ENCODE measurements at places on chromosomes 6 and 20.
A peak's percentile ranks its signal among the peaks of the same experiment; 100 is the strongest.

DNA sequence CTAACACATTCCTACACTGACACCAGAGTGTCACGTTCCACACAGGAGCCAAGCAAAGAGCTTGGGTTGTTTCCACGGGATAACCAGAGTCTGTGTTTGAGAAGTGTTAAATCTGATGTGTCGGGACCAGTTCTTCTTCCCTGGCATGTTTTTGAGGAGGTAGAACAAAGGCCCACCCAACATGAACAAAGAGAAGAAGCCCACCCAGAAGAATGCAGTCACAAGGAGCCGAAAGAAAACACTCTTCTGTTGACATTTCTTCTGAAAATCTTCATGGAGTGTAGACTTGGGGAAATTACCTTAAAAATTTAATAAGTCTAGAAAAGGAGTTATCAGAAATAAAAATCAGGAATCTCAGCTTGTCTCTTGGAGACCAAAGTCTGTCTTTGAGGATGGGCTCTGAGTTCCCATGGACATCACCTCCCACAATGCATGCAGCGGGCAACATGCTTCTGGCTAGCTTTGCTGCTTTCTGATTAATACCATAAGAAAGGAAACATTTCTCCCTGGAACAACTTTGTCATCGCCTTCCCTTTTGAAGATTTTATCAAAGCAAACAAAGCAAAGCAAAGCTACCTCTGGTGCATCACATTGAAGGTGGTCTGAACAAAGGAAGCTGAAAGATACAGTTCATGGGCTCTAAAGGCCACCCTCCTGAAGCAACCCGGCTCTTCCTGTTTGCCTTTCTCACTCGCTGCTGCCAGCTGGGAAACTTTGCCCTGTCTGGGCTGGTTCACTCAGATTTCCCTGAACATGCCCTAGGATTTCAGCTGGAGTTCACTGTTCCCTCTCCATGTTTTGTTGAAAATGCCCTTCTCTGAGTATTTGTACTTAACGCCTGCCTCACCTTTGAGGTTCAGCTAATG, 448.1 kb downstream of the KIF16B start:
- DNase-seq: no peak

DNA sequence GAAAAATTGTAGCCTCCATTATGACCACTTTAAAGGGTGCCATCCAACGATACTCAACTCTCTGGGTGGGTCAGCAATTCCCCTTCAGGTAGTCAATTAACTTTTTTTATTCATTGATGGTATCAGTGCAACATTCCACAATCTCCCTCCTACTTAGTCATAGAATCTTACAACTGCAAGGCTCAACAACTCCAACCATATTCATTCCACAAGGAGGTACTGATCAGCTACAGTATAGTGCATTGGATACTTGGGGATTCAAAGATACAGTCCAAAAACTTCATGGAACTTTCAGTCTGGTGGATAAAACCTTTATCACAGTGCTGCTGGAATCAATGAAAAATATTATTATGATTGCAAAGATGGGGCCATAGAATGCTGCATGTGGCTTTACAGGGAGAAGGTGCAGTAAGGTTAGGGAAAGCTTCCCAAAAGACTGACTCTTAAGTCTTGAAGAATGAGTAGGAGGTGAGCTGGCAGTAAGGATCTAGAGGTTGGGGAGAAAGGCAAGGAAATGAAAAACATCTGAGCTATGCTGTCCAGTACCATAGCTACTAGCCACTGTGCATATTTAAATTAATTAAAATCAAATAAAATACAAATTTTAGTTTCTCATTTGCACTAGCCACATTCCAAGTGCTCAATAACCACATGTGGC, 314.7 kb upstream of the PRDM1 start:
- DNase-seq: no peak

DNA sequence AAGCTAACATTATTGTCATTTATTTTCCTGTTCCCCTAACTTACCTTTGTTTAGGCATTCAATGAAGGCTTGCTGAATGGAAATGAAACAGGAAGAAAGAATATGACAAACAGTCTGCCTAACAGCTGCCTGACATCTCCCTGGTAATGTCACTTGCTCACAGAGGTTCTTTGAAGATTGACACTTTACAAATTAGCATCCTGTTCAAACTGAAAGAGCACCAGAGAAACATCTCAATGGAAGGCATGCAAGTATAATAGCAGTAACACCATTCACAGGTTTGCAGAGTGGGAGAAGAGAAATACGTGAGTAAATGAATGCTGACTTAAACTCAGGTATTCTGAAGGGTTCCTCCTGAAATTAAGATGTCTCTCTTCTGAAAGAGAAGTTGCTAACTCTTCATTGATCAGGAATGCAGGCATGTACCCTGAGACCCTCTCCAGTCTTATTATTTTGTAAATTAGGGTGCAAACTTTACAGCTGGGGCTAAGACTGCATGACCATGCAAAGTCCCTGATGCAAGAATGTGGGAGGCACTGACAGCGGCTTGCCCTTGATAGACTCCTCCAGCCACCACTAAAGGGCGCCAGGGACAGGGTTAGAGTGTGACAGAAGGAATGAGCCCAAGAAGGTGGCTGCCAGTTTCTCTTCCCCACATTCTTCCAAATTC, 1.3 kb upstream of the SMLR1 start:
- peak; percentile 16 for DNase-seq

DNA sequence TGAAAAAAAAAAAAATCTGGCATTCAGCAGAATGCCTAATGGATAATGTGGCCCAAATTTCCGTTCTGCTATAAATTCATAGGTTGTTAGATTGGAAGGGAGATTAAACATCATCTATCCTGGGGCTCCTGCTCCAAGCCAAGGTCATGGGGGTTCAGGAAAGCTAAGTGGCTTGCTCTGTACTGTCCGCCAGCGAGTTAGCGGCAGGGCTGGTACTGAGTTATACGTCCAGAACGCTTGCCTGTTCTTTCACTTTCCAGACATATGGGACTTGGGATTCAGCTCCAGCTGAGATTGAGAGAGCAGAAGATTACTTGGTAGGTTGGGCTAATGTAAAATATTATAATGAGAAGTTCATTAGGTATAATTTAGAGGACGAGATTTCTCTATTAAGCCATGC, 858 bp downstream of the RWDD1 start:
- peak; percentile 13 for DNase-seq

DNA sequence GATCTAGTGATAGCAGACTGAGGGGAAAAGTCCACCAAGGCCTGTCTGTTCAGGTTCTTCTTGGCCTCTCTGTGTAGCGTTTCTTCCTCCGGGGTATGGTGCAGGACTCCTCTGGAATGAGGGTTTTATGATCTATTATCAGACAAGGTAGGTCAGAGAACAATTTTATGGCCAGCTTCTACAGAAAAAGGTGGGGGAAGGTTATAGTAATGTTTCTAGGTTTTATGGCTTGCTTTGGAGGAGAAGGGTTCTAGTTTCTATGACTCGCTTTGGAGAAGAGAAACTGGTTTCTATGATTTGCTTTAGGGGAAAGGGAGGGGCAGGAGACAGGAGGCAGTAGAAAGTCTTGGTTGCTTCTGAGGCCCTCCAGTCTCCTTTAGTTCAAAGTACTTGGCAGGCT, 144.8 kb upstream of the LAMA2 start:
- DNase-seq: no peak

GRCh38 chr6:106519460-106520394, 109.6 kb downstream of the RTN4IP1 start:
- no peak for DNase-seq

DNA sequence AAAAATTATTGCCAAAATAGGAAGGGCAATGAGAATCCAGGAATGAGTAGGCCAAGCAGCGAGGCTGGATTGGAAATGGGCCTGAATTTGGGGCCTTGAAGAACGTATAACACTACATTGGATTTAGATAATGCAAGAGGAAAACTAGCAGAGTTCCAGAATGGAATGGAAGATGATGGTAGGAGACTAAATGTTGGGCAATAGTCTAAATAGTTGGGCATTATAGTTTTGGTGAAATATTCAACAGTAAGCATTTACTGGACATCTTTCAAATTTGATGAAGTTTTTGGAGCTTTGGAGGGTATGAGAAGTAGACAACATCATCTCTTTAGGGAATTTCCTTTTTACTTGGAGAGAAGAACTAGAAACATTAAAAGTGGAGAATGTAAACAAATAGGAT, 3.4 kb upstream of the JARID2 start:
- DNase-seq: no peak

- DNase-seq: no peak
These were observed 48.5 kb upstream of the MOCS1 start for GRCh38 chr6:39982720-39983119.

GRCh38 chr20:17316316-17317038, 89.6 kb downstream of the PCSK2 start:
- no peak for DNase-seq

GRCh38 chr6:129183681-129184301, 300.9 kb downstream of the LAMA2 start:
- no peak for DNase-seq

- no peak for DNase-seq
These were observed 73.5 kb downstream of the EYS start for GRCh38 chr6:65633501-65633900.

DNA sequence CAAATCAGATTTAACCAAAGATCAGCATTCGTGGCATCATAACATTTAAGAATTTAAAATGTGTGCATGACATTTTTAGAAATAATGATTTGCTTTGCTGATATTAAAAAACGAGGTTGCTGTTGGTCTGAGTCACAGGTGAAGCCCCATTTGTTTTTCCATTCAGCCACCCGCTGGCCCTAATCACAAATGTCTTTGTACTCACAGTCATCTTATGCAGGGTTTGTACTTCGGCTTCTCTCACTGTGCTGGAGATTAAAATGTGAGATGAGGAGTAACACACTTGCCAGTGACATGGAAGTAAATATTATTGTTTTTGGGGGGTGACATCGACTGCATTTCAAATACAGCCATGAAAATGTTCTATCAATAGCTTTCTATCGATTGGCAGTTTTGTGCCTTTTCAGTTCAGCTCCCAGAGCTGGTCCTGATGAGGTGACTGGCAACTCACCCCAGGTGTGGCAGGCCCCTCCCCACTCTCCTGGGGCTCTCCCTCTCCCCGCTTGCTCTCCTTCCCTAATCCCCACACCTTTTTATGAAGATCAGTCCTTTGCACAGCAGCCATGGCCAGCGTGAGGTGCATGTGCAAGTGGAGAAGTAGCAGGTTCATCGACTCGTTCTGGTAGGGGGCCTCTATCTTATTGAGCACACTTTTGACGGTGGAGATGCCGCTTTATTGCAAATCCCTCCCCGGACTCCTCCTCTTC, 58.8 kb upstream of the FUCA2 start:
- peak; percentile 32 for DNase-seq

DNA sequence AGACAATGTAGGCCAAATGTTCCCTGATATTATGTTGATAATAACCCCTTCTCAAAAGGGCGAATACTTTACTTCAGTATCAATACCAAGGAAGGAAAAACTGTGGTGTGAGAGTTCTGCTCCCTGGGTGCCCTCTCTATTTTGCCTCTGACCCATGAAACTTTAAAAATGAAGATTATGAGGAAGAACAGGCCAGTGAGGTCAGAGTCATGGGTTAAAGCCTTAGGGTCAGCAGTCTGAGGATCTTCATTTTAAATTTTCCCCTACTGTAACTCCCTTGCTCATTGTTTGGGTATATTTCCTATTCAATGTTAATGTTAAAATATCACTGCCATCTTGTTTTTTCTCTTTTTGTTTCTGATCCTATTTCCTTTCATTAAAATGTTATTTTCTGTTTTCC, 47.9 kb downstream of the PRKN start:
- DNase-seq: no peak

DNA sequence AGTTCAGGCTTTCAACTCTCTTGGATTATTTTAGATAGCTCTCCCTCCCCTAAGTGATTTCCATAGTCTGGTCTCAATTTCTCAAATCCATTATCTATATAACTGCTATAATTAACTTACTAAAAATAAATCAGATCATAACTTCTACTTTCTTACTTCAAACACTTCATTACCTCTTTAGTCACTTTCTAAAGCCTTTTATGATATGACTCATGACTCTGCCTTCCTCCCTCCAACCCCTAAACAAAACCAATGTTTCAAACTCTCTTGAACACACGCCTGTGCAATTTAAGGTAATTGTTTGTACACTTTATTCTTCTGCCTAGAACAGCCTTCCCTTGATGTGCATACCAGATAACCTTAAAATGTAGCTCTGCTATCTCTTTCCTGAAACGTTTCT, 100.5 kb downstream of the LMBRD1 start:
- DNase-seq: no peak

GRCh38 chr20:2984028-2984501, 59.4 kb upstream of the GNRH2 start:
- no peak for DNase-seq

Measured in NCI-H1417 (cell line).